ENCODE measurements at places on chromosomes 12 and 14.

GRCh38 chr12:44058366-44058765 is 222.5 kb downstream of the TMEM117 start:
- ATAC-seq = no peak

DNA sequence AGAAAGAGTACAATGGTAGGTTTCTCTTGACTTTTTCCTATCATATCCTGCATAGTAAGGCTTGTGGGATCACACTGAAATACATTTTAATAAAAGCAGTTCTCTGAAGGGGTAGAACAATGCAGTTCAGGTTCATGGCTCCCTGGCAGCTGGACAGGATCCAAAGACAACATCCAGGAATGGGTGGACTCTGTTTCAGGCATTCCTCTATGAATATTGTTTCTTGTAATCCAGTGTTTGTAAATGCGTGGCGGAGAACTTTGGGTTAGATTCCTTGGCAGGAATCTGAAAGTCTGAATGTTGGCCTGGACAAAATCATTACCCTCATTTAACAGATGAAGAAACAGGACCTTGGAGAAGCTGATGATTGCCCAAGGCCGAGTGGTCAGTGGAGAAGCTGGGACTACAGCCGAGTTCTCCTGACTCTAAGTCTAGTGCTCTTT is 43.5 kb downstream of the SYNE2 start:
- ATAC-seq = peak; percentile 63

DNA sequence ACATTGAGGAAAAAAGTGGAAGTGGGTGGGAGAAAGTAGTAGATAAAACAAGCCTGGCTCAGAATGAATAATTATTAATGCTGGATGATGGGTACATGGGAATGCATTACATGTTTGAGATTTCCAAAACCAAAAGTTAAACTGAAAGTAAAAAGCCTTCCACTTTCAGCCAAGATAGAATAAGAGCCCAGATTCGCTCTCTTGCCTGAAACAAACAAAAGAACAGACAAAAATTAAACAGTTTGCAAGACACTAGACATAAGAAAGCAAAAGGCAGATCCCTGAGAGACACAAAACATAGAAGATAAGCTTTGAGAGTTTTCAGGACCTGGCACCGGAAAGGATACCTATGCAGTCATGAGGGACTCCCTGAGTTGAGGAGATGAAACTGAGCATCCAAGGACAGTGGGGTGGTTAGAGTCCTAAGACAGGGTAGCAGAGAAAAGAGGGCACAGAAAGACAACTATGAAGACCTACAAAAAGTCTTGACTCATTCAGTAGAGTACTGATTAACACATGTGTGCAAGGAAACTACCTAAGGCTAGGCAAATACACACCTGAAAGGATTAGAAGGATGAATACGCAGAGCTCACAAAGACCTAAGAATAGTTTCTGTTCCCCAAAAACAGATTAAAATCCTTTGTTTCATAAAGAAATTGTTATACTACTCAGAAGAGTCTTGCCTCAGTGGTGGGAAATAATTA is 54.1 kb downstream of the CEP83 start:
- ATAC-seq = no peak

GRCh38 chr14:84254290-84254689 is 1275.7 kb upstream of the FLRT2 start:
- ATAC-seq = peak; percentile 25

GRCh38 chr12:98863167-98863566 is 218.1 kb downstream of the APAF1 start:
- no peak for ATAC-seq

- ATAC-seq = no peak
These were observed 52.2 kb upstream of the DIO3 start for GRCh38 chr14:101508948-101509729.

DNA sequence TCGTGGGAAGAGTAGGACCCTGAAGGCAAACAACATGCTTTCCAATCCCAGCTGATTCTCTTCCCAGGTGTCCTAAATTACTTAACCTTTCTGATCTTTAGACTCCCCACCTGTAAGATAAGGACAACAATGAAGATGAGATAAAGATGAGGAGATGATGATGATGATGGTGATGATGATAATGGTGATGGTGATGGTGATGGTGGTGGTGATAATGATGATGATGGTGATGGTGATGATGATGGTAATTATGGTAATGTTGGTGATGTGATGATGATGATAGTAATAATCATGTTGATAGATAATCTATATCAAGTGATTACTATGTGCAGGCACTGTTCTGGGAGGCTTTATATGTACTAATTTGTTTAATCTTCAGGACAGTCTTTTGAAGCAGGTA is 48.3 kb downstream of the NR1H4 start:
- ATAC-seq = no peak

DNA sequence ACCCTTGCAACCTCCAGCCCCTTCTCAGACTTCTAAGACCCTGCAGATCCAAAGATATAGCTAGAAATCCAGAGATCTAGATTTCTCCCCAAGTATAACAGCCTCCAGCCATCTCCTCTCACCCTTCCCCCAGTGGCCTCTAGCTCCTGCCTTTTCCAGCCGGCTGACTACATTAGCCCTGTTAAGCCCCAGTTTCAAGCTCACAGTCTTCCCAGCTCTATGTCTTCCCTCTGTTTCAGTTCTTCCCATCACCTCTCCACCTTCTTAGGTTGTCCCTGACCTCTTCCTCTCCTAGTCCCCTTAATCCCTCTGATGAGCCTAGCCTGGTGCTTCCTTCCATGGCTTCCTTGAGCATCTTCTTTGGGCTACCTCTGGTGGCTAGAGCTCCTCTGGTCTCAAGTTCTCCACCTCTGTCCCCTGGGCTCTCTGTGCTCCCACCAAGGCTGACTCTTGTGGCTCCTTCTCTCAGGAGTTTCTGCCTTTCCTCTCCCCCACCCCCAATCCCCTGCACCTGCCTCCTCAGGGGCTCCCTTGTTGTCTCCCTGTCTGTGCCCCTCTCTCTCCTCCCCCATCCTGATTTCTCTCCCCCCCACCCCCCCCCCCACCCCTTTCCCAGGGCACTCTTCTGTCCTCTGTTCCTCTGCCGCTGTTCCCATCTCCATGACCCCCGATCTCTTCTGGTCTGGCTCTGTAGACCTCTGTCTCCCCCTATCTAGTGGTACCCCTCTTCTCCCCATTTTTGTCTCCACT is 816 bp upstream of the GDF11 start:
- ATAC-seq = no peak

Data from esophagus mucosa (tissue), 1 donor.